Activated CD8-positive, alpha-beta memory T cell treated with anti-CD3 and anti-CD28 coated beads for 1 hour (primary cell): ENCODE measurements at places on chromosomes 2 and 18.

GRCh38 chr2:55142518-55142917 is 89.6 kb downstream of the CLHC1 start:
- DNase-seq: no peak

GRCh38 chr18:28382215-28382879 is 205.4 kb upstream of the CDH2 start:
- no peak for DNase-seq

DNA sequence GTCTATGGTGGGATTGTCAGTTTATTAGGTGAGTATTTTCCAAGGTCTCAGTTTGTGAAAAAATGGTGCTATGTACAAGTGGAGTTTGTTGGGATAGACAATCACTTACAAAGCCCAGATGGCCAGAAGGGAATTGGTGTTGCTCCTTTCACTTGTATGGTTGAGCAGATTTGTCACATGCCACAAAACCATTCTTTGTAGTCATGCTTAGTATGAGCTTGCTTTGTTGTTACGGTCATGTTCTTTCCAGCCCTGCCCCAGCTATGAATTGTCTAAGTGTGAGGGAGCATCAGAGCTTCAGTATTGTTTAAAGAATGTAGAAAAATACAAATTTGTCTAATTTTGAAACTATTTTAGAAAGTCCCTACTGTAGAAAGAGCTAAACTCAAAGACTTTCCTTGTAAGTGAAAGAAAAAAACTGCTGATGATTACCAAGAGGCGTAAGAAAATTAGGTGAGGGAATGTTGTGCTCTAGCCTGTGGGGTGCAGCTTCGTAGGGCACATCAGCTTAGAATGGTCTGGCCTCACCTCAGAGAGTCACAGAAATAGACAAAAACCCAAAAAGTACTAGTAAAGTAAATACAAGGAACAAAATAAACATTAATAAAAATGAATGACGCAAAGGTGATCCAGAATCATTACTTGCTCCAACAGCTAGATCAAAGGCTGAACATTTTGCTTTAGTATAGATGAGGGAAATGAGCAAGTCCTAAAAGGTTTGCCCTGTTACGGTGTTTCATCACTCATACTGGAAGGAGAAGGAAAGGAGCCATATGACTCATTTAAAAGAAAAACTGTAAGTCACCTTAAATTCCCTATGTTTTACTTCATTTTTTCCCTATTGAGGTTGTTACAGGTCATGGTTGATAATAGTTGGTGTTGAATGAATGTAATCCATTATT is 9.2 kb downstream of the TGIF1 start:
- DNase-seq: no peak

DNA sequence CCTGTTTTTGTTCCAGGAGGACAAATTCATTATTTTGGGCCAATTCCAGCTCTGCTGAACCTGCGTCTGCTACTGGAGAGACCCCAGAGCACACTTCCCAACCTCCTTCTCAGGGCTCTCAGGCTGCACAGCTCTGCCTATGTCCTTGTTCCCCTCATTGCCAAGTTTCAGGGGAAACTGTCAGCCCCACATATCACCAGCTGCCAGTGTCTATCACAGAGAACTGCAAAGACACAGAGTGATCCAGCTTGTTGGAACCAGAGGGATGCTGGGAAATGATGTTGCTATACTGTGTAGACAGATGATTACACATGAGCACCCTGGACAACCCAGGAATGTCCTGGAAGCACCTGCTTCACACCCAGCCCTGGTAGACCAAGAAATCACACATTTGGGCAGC is 67.4 kb upstream of the TMEM247 start:
- no peak for DNase-seq
